Activated CD4-positive, alpha-beta T cell treated with anti-CD3 and anti-CD28 coated beads for 1 hour (primary cell): ENCODE measurements at places on chromosomes 11 and 22.

DNA sequence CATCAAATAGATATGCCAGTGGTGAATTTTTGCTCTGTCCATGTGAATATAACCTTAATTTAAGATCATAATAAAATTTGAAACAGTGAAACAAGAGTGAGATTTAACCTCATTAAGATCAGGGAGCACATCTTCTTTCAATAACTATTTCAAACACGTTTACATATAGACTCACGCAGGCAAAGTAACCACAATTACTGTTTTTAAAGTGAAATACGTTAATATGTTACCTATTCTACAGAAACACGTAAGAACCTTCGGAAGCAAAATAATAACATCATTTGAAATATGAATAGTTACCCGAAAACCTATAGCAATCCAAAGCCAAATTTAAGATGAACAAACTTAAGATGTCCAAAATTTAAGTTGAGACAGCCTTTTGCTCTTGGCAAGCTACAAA lies 136.2 kb upstream of the ZC3H12C start:
- no peak for DNase-seq

GRCh38 chr11:63551889-63552266 lies 11.3 kb downstream of the PLAAT2 start:
- DNase-seq = no peak

DNA sequence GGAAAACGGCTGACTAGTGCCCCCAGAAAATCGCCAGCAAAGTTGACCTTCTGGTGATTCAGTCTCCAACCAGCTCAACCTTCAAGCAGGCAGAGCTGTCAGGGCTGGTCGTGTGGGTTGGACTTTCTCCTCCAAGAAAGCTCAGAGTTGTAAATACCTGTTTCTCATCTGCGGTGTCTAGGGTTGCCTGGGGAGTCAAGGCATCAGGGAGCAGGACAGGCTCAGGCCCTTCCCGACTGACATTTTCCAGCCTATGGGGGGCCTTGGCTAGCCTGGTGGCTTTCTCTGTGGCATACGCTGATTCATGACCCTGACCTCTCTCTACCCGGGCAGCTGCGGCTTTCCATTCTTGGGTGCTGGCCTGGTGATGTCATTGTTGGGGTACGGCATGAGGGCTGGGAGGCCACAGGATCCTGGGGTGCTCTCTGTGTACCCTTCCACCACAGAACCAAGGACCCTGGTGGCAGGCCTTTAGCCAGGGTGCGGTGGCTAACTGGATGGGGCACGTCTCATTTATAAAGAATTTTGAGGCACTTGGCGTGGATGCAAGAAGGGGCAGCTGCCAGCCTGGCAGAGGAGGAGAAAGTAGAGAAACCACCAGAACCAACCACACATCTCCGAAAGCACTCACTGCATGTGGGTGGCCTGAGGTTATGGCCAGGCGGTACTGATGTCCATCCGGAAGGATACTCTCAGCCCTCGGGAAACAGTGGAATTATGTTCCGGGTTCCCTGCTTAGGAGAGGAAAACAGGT lies 64.9 kb downstream of the BCR start:
- DNase-seq = no peak

- no peak for DNase-seq
These were observed 3.7 kb downstream of the LRRC32 start for GRCh38 chr11:76666830-76667229.

DNA sequence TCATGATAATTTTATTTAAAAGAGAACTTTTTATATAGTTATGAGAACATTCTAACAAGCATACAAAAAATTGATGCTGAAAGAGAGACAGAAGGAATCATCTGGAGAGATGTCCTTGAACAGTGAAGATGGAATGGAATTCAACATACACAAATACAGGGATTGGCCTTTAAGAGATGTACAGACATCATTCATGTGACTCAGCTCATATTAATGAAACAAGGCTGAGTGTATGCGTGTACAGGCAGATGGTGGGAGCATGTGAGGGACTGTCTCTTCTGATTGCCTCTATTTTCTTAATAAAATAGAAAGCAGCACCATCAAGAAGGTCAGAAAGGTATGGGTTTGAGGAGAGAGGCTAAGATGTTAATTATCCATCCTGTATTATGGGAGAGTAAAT lies 793.3 kb downstream of the CNTN5 start:
- DNase-seq = no peak

DNA sequence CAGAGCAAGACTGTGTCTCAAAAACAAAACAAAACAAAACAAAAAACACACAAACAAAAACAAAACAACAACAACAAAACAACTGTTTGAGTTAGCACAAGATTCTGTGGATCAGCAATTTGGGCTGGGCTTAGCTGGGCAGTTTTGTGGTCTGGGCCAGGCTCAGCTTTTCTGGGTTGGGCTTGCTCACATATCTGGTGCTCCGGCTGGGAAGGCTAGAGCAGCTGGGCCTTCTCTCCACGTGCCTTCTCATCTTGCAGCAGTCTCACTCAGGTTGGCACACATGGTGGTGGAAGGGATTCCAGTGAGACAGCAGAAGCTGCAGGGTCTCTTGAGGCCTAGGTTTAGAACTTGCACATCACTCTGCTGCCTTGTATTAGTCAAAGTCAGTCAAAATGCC lies 35.7 kb downstream of the EIF3F start:
- no peak for DNase-seq

DNA sequence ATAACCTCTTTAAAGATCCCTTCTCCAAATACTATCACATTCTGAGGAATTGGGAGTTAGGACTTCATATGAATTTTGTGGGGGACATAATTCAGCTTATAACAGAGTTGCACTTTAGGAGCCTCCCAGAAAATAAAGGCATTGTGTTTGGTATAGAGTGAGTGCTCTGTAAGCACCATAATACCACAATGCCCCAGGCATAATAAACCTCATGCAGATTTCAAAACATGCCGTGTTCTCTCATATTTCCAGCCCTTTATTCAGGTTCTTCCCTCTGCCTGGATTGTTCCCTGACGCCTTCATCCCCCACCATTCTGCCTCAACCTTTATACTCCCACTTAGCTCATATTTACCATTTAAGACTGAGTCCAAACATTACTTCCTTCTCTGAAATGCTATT lies 398.8 kb upstream of the FAT3 start:
- no peak for DNase-seq
